ENCODE measurements at places on chromosomes 5 and 9. TPM values are rescaled to one million over a fixed set of nuclear protein-coding genes. Genes with fewer than 3 reads are reported as not detected.

- peak within 1 kb of the TSS; percentile 61 for H3K4me3 ChIP-seq
- no peak within 1 kb of the TSS for H3K27ac ChIP-seq
- no peaks in the 10 kb centered on the region for H3K36me3 ChIP-seq
- peaks cover 7% of the 10 kb centered on the region for H3K4me1 ChIP-seq
- DNase-seq, result no peak
- peaks cover 75% of the 10 kb centered on the region for H3K27me3 ChIP-seq
These were observed at the start of gene FRMPD1 for GRCh38 chr9:37650873-37651768. Gene FRMPD1 (plus strand): TSS chr9:37650954. CDS start chr9:37692642, 41,688 bp downstream.

GRCh38 chr5:56947052-56947451 is 4.9 kb downstream of the MIER3 start:
- no peak overlapping the region for H3K4me3 ChIP-seq
- peaks cover 16% of the 10 kb centered on the region for H3K36me3 ChIP-seq
- no peak for DNase-seq
- H3K27me3 ChIP-seq, result no peaks in the 10 kb centered on the region
- H3K27ac ChIP-seq, result no peak overlapping the region
- peaks cover 14% of the 10 kb centered on the region for H3K4me1 ChIP-seq

Gene SLC6A18
- total RNA-seq, result not detected

Gene SQSTM1
- total RNA-seq, result 219 TPM

All from chondrocyte (in vitro differentiated cells).